ENCODE measurements at places on chromosomes 1 and 21. TPM values are rescaled to one million over a fixed set of nuclear protein-coding genes. Genes with fewer than 3 reads are reported as not detected.

SLC6A9 gene
- total RNA-seq: 21.7 TPM

TCEANC2 gene
- 5.7 TPM for total RNA-seq

FCGR3A gene
- not detected for total RNA-seq

DHRS3 gene
- 18.4 TPM for total RNA-seq

WDR64 gene
- total RNA-seq: not detected

Data from cardiac atrium fibroblast (primary cell).